ENCODE measurements at places on chromosomes 6 and 20.

- DNase-seq = peak; percentile 5
These were observed 665 bp downstream of the FASTKD5 start for GRCh38 chr20:3158968-3159431.

GRCh38 chr20:56328861-56329260, 29.9 kb upstream of the FAM210B start:
- DNase-seq = no peak

DNA sequence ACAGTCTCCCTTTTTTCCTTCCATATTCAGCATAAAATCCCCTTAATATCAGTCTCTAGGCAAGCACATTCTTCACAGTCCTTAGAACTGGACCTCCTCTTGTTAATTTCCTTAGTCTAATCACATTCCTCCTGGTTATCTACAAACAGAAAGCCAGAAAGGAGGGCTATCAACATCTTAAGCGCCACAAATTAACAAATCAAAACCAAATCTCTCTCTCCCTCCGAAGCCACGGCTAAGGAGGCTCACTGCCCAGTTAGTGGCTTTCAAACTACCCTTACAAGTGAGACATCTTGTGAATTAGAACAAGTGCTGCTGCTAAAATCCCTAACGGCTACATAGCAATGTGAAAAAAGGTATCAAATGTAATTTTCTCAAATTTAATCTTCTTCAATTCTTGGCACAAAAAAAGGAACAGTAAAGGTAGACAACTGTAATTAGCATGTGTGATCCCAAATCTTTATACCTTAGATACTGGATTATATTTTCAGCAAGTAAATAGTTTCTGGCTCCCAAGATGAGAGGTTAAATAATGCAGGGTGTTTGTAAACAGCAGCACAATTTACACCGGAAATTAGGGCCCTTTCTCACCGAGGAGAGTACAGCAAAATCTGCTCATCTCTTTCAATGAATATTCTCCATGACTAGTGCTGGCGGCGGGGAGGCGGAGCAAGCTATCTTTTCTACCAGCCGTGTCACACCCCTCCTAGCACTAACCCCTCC, 1.4 kb upstream of the TRIM39 start:
- DNase-seq = no peak

- DNase-seq = peak; percentile 52
These were observed 97.3 kb downstream of the ANKRD60 start for GRCh38 chr20:58131151-58131550.

GRCh38 chr20:44648068-44648467, 3.4 kb downstream of the ADA start:
- no peak for DNase-seq

DNA sequence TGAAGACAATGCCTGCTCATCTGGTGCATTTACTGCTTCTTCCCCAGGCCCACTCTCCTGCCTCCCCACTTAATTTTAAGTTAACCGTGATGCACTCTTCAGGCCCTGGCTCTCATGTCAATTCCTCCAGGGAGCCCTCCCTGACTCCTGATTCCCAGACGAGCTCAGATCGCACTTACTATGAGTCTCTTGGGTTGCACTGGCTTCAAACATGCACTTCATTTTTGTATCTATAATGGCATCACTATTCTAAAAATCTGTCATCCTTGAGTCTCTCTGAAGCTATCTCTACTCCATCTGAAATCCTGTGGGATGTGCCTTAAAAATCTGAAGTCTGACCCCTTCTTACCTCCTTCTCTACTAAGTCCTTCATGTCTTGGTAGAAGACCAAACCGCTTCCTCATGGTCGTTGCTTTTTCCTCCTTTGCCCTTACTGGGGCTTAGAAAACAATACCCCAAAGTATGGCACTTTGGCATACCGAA, 24.7 kb downstream of the COX4I2 start:
- no peak for DNase-seq

- DNase-seq = peak; percentile 45
These were observed 512 bp downstream of the TAP1 start for GRCh38 chr6:32852844-32853540.

GRCh38 chr20:17615645-17616479, 46.0 kb downstream of the DSTN start:
- DNase-seq = no peak

- DNase-seq = no peak
These were observed 256.7 kb downstream of the UST start for GRCh38 chr6:149003560-149003959.

DNA sequence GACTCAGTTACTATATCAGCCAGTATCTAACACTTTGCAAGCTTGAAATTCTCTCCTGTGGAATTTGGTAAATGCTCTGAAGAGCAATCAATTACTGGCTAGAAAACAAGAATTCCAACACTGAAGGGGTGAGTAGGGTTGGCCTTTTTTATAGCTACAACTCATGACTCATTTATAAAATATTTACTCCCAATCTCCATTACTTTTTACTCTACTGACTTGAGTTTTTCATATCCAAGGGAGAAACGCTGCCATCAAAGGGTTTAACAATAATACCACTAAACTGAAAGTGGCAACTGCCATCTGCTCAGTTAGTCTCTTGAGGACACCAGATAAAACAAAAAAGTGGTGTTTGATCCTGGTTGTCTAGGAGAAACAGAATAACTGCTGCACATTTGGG, 203.1 kb downstream of the UBE3D start:
- DNase-seq = no peak

- DNase-seq = no peak
These were observed 518.9 kb downstream of the PREX1 start for GRCh38 chr20:48308882-48309281.

GRCh38 chr20:5189917-5190316, 63.1 kb downstream of the CDS2 start:
- DNase-seq = no peak

DNA sequence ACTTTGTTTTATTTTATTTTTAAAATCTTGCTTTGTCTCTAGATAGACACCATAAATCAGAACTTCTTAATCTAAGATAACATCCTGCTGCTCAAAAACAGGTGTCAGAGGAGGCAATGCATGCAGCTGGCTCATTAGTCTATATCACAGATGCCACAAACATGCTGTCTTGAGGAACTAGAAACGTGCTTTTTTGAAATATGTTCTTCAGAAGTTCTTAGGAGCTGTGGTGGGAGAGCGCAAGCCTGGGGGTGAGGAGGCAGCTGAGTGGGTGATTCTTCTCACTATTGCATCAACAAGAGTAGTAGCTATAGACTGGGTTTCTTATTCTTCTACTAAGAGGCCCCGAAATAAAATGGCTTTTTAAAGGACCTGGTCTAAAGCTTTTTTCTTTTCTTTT, 23.4 kb downstream of the IL22RA2 start:
- DNase-seq = no peak

DNA sequence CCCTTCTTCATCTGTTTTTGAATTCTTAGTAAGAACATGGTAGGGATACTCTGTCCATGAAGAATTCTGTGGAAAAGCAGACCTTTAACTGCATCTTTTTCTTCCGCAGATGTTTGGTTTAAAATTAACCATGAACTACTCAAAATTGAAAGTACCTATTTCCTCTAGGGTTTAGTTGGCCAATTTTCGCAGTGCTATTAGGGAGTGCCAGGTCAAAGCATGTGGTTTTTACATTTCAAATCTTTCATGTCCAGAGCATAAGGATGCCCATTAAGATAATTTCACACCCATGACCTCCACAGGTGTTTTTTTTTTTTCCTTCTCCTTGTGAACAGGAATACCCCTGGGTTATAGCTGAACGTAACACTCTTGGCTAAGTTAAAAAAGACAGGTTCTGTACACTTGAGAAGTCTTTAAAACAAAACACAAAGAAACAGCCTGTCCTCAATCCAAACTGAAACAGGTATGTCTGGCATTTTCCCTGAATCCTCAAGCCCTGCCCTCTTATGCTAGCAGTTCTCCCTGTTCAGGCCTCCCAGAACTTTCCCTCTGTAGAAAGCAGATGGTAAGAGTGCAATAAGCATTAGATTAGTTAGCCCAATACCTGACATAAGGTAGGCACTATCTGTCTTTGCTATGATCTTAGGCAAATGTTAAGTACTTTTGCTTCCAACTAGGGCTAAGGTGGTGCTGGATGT, 67.1 kb downstream of the ELOVL5 start:
- DNase-seq = no peak

DNA sequence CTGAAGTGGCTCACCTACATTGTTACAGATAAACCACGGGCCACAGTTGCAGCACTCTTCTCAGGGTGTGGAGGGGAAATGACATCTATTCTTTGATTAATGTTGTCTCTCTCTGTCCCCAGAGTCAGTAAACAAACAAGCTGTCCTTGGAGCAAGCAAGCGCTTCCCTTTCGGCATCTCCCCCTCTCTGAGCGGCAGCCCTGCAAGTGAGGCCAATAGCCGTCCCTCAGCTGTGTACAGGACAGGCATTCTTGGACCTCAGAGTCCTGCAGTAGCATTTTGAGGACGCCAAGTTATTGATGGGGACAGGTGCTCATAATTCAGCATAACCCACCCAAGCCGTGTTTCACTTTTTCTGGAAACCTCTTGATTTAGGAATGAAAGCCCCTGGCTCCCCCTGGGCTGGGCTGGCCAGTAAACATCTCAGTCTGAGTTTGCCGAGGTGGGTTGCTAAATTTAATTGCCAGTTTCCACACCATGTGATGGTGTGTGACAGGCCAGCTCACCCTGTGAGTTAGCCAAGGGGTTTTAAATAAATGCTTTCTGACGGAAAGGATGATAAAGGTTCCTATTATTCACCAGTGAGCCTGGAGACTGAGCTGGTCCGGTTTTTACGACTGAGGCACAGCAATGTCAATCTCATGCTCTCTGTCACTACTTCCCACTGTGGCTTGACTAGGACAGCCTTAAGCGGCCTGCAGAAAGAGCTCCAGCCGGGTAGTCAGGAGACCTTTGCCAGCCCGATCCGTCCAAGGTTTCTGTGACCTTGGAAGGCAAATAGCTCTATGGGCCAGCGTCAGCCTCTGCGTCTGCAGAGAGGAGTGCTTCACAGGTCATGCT, 214.8 kb upstream of the RREB1 start:
- no peak for DNase-seq

DNA sequence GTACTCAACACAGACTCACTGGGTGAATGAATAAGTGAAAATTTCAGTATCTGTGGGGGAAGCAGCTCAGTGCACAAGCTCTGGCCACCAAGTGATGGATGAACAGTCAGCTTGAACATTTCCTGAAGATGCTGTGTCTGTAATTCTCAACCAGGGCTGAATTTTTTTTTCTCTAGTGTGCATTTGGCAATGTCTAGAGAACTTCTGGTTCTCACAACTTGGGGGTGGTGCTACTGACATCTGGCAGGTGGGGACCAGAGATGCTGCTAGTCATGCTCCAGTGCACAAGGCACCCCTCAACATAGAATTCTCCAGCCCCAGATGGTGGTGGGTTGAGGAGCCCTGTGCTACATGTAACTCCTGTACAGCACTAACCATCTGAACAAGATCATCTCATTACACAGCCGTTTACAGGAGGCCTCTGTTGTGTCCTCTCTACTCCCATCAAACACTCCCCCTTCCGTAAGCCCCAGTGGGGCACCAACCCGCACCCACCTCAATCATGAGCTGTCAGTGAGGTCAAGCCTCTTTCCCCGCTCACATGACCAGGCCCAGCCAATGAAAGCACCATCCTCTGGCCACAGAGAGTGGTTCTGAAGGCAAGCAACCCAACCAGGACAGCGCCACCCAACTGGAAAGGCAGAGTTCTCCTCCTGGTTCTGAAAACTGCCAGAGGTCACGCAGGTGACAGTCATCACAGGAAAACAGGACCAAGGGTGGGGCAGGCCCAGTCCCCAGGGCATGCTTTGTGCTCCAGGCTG, 103.9 kb upstream of the PMEPA1 start:
- no peak for DNase-seq

DNA sequence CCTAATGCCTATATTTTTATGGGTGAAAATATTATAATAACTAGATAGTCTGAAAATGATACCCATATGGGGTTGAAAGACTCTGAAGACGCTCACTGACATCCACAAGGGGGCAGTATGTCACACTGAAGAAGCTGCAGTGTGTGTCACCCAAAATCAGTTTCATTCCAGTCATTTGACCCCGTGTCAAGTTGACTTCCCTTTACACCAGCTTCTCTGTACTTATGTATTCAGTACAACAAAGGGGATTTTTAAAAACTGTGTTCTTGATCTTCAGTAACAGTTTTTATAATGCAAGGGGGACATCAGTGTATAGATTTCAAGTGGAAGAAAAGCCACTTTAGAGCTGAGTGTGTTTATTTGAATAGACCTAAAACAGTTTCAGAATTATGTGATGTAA, 19.3 kb downstream of the FAXC start:
- peak; percentile 76 for DNase-seq

- DNase-seq = no peak
These were observed 14.2 kb upstream of the FAM8A1 start for GRCh38 chr6:17585766-17586490.

DNA sequence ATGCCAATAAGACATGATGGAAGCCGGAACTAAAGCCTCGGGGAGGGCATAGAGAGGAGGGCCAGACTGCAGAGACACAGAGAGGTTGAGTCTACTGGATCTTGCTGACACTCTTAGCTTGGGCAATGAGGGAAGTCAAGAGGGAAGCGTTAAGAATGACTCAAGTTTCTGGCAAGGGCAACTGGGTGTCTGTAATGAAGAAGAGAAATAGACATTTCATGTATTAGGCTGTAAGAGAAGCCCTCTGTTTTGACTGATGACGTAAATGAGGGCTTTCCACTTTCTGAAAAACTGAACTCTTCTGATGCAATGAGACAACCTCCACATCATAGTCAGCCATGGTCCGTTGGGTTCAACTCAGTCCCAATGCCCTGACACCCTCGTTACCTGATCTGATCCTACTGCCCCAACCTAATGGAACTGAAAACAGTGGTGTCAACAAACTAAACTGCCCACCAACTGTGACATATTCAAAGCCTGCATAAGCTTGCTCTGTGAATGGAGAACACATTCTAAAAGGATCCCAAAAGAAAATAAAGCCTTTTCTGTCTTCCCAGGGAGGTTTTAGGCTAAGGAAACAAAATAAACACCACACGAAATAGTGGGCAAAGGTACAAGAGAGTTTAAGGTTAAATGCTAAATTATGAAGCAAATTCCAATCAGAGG, 45.8 kb upstream of the PNRC1 start:
- peak; percentile 74 for DNase-seq

GRCh38 chr6:145017516-145017915, 717.8 kb downstream of the EPM2A start:
- no peak for DNase-seq

GRCh38 chr20:16451001-16451400, 122.2 kb downstream of the KIF16B start:
- peak; percentile 27 for DNase-seq

GRCh38 chr20:22490287-22491193, 93.8 kb downstream of the FOXA2 start:
- no peak for DNase-seq

DNA sequence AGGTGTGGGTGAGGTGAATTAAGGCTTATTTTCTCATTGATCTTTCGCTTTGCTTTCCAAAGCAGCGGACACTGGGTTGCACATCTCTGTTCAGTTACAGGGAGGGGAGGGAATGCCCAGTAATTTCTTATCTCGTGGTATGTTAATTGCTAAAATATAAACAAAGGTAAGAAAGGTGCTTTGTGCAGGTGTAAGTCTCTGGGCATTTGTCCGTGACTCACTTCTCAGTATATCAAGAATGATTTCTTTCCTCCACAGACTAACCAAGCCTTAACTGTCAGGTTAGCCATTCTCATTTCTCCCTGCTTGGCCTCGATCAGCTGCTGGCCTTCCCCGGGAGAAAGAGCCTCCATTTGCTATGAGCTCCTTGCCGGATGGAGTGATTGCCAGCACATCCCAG, 862.1 kb downstream of the KIF16B start:
- DNase-seq = no peak

All from pons (tissue), 1 donor.